ENCODE measurements at places on chromosomes 4 and X.

GRCh38 chr4:957581-958313 lies 15.6 kb downstream of the DGKQ start:
- DNase-seq: no peak

DNA sequence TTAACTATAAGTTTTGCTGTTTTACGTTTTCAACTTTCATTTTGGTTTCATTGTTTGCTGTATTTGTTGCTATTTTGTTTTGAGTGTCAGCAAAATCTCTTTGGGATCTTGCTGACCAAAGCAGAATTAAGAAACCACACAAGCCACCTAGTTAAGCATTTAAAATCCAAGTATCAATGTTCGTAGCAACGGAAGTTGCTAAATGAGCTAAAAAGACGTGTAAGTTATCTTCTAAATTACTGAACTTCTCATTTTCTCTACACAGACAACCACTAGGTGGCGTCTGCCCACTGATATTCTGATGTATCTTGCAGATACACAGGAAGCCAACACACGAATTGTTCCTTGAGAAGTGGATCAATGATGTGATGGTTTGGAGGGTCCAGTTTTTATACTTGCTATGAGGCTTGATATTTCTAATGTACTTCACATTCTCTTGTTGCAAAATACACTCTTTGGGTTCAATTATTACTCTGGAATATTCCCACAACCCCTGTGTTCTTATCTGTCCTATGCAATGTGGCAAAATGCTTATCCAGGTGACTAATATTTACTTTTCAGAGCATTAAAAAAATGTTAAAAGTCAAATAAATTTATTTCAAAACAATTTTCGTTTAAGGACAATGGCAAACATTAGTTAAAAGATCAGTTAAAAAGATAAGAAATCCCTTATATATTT lies 250.5 kb downstream of the TECRL start:
- DNase-seq: peak; percentile 46

- no peak for DNase-seq
Measured at GRCh38 chr4:26361297-26361696, 40.5 kb downstream of the RBPJ start.

- no peak for DNase-seq
Measured at GRCh38 chrX:42714981-42715700, 62.8 kb downstream of the PPP1R2C start.

- peak; percentile 98 for DNase-seq
Measured at GRCh38 chrX:134718105-134718965, 60.1 kb upstream of the PLAC1 start.

- no peak for DNase-seq
Measured at GRCh38 chrX:110966091-110966454, 129.9 kb upstream of the PAK3 start.

GRCh38 chr4:184664445-184665210 lies 15.1 kb downstream of the PRIMPOL start:
- DNase-seq: no peak

GRCh38 chr4:158787709-158788475 lies 19.1 kb downstream of the FNIP2 start:
- DNase-seq: no peak

- DNase-seq: no peak
Measured at GRCh38 chr4:183469936-183470335, 25.5 kb downstream of the CDKN2AIP start.

- no peak for DNase-seq
Measured at GRCh38 chr4:139509727-139510410, 46.1 kb downstream of the SETD7 start.

DNA sequence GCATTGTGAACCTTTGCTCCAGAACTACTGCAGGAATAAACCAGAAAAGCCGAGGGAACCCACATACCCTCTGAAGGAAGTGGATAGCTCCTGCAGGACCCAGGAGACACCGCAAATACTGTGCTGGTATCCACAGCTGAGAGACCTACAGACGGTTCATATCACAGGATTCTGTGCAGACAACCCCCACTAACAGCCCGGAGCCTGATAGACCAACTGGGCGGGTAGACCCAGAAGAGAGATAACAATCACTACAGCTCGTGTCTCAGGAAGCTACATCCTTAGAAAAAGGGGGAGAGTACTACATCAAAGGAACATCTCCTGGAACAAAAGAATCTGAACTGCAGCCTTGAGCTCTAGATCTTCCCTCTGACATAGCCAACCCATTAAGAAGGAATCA lies 150.8 kb downstream of the FRAS1 start:
- peak; percentile 32 for DNase-seq

- no peak for DNase-seq
Measured at GRCh38 chr4:133801883-133802282, 399.7 kb downstream of the PABPC4L start.

DNA sequence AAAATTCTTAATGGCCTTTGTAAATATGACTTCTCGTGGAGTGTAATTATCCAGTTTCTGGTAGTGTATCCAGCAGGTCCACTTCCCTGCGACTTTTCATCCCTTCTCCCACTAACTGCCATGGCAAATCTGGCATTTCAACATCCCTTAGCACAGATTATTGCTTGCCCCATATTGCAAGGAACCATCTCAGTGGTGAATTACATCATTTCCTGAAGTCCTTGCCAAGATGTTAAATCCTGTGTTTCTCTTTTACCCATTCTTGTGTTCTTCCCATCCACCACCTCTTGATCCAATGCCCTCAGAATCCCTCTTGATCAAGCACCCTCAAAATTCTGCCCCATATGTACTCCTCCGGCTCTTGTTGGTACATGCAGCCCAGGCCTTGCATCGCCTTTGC lies 88.1 kb upstream of the ZNF81 start:
- no peak for DNase-seq

DNA sequence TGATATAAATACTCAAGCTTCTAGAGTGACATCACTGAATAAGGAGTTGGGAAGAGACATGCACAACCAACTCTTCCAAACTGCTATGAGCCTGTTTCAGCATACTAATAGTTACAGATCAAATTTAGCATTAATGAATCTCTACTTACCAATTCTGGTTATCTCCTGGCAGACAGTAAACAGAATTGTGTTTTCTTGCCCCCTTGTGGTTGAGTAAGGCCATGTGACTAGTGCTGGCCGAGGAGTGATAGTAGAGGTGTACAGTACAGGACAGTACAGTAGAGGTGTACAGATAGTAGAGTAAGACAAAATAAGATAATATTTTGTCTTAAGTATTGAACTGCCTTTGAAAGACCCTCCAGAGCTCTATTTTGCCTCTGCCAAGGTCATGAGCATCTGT lies 681.4 kb downstream of the GABRG1 start:
- DNase-seq: no peak

DNA sequence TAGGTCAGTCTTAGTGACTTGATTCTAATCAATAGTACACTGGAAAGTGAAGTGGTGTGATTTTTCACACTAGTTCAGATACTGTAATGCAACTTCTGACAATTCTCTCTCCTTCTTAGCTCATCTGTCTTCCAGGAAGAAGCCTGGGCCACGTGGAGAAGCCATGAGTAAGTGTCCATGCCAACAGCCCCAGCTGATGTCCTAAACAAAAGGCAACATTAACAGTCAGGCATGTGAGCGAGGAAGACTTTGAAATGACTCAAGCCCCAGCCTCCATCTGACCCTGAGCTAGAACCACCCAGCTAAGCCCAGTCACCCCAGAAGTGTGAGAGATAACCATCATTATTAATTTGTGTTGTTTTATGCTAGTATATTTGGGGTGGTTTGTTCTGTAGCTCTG lies 115.7 kb upstream of the MAGEB16 start:
- DNase-seq: no peak

DNA sequence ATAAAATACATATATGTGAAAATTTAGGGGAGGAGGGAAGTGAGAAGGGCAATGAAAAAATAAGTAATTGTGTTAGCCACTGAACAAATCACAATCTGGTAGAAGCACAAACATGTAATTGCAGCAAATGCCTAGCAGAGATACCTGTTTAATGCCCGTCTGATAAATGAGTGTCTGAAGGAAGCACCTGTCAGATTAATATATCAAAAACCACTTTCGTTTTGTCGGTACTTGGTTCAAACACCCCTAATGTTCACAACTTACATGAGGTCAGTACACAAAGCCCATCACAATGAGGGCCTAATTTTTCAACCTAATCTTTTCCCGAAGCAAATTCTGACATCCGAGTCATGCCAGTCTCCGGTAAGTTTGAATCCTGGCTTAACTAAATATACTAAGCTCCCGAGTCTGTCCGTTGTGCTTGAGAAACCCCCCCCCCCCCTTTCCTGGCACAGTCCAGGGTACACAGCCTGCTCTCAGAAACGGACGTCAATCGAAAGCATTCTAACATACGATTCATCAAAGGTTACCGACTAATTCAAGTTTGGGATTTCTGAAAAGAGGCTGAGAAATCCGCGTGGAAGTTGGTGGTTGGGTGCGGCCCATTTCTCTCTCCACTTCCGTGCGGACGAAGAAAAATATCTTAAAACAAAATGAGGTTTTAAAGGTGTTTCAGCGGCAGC lies 758 bp downstream of the SDAD1 start:
- DNase-seq: no peak

- DNase-seq: peak; percentile 3
Measured at GRCh38 chr4:92236877-92237276, 66.9 kb upstream of the GRID2 start.
